Stimulated activated naive B cell treated with anti-CD40 and anti-IgM and Interleukin-4, amounts not matched to agents 10 μg/mL and 1 μg/mL and 100 μg/mL, for 72 hours (primary cell): ENCODE measurements at places on chromosomes 3 and 15.

- no peak for DNase-seq
Measured at GRCh38 chr15:77974098-77974414, 103.5 kb downstream of the TBC1D2B start.

GRCh38 chr3:78888635-78889034 is 879.2 kb downstream of the ROBO1 start:
- DNase-seq: no peak

GRCh38 chr15:101128221-101129015 is 123.4 kb downstream of the CHSY1 start:
- DNase-seq: no peak

- no peak for DNase-seq
Measured at GRCh38 chr15:78598348-78598747, 22.4 kb downstream of the CHRNA3 start.

DNA sequence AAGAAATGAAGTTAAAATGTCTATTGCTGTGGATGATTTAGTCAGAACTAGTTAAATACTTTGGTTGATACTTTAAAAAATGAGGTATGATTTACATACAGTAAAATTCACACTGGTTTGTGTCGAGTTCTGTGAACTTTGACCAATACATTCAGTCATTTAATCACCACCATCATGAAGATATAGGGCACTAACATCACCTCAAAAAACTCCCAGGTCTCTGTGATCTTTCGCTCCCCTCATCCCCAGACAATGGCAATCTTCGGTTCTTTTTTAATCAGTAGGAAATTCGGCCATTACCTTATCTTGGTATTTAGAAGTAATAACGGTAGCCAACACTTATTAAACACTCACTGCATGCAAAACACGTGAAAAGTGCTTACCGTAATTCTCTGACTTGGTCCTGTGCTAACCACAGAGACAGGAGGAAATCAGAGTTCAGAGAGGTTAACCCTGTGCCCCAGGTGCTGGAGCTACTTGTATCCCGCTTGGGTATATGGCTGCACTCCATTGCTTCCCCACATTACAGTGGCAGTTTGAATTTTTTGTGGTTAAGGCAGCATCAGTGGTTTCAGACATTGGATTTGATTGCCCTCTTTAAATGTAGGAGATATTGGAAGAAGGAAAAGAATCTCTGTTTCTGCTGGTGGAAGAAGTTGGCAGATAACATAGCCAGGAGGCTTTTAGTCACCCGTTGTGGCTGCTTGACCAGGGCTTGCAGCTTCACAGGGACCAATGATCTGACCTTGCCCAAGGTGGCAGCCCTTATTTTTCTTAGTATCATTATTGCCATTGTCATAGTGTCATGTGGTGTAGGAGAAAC is 4.2 kb downstream of the PLCL2 start:
- no peak for DNase-seq

DNA sequence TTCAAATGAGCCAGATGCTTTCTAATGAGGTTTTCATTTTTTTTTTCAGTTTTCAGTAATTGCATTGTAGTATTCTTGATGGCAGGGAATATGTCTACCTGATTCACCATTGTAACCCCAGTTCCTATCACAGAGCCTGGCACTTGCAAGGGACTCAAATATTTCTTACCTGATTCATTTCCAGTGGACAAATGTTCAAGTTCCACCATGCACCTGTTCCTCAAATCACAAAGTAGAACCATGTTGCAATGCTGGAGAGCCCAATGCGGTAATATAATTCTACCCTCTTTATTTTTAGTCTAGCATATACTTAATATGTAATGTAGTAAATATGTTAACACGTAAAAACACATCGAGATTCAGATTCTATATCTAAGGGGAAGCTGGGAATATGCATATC is 722.6 kb downstream of the AGBL1 start:
- DNase-seq: no peak

GRCh38 chr3:112013058-112013783 is 14.5 kb downstream of the TAGLN3 start:
- peak; percentile 42 for DNase-seq

DNA sequence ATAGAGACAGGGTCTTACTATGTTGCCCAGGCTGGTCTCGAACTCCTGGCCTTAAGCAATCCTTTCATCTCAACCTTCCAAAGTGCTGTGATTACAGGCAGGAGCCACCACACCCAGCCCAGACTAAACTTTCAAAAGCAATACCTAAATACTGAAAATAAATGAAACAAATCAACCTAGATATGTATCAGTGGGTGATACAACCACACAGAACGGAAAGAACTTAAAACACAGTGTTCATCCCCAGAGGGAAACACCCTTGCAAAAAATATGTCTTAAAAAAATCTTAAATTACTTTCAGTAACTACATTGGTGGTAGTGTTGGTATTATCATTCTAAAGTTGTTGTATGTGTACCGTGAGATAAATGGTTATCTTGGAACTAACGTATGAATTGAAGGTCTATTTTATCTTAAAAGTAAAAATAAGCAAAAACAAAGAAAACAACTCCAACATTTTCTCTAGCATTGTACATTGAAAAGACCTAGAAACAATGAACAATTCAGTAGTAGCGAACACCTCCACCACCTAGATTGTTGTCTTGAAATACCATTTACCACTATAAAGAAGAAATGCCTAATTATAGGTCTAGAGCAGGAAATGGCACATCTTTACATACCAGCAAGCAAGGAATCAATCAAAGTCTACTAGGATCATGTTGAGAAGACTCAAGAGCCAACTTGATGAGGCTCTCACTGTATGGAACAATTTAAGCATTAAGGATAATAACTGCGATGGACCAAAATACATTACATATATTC is 24.7 kb downstream of the SLTM start:
- no peak for DNase-seq

GRCh38 chr3:15033103-15033502 is 32.0 kb downstream of the MRPS25 start:
- DNase-seq: no peak

GRCh38 chr15:46576646-46577395 is 942.0 kb downstream of the SQOR start:
- no peak for DNase-seq

GRCh38 chr15:95994418-95994817 is 336.1 kb upstream of the NR2F2 start:
- DNase-seq: no peak

GRCh38 chr3:197501496-197501878 is 54.3 kb downstream of the BDH1 start:
- DNase-seq: no peak

GRCh38 chr15:34855413-34855812 is 60.1 kb upstream of the ACTC1 start:
- DNase-seq: no peak

DNA sequence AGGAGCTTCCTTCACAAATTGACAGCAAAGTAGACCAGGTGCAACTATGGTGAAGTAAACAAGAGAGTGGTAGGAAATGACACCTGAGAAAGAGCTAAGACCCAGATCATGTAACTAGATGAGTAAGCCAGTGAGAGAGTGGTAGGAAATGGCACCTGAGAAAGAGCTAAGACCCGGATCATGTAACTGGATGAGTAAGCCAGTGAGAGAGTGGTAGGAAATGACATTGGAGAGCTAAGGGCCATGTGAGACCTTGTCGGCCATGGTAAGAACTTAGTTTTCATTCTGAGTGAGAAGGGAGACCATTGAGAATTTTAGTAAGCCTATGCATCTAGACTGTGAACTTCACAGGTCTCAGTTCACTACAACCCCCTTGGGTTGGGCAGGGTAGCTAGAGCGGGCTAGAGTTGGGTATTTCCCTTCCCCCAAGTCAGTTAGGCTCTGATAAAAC is 5.4 kb upstream of the SENP7 start:
- DNase-seq: no peak

DNA sequence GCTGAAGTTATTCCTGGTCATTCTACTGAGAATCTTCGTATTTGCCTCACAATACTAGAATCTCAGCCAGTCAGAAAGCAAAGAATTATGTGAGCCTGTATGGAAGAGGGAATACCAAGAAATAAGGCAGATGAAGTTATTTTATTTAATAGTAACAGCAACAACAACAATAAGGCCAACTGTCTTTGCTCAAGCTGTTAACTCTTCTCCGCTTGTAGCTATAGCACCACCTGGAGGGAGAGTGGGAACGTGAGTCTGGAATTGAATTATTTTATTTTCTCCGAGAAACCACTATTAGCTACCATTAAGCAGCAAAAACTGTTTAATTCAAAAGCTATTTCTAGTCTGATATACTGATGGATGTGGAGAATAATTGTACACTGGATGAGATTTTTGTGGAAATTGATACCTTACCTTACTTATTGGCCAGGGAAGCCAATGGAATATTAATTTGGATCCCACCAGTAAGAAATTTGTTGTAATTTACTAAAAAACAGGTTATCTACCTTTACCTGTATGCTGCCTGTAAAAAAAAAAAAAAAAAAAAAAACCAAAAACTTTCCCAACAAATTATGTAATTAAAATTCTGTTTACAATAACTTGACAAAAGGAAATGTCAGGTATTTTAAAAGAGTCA is 50.1 kb downstream of the CALML4 start:
- peak; percentile 10 for DNase-seq

GRCh38 chr3:86993704-86994103 is 2.8 kb upstream of the VGLL3 start:
- no peak for DNase-seq

GRCh38 chr3:72924055-72924454 is 36.2 kb downstream of the GXYLT2 start:
- DNase-seq: no peak

DNA sequence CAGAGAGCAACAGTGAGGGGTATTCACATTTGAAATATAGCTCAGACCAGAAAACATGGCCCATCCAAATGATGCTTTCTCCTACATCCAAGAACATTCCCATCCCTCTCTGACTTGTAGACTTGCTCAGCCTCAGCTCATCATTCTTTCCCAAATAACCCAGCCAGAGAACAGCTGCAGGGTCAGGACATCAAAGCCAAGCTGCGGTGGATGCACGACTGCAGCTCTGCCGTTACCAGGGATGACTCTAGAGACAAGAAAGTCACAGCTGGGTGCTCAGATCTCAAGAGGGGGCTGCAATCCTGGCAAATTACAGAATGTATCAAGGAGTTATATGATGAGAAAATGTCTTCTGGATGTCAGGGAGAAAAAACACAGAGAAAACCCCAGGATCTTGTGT is 944.3 kb downstream of the NTRK3 start:
- no peak for DNase-seq

DNA sequence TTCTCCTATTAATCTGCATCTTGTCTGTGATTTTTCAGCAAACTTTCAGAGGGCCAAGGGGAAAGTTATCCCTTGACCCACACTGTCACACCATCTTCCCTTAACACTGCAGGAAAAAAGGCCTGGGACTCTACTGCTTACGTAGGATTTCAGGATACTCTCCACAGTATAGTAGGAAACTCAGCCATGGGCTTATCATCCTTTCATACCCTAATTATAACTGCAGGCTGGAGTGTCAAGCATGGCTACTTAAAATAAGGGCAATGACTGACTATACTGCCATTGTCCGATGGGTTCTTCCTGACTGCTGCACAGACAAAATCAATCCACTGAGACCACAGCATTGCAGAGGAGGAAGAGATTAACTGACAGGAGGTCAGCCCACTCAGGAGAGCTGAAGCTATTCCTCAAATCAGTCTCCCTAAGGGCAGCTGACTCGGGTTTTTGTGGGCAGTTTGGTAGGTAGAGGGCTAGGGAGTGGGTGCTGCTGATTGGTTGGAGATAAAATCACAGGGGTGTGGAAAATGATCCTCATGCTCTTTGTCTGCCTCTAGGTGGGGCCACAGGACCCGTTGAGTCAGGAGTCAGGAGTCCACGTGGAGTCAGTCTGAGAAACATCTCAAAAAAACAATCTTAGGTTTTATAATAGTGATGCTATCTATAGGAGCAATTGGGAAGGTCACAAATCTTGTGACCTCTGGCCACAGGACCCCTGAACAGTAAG is 118.2 kb upstream of the STRIT1 start:
- no peak for DNase-seq

DNA sequence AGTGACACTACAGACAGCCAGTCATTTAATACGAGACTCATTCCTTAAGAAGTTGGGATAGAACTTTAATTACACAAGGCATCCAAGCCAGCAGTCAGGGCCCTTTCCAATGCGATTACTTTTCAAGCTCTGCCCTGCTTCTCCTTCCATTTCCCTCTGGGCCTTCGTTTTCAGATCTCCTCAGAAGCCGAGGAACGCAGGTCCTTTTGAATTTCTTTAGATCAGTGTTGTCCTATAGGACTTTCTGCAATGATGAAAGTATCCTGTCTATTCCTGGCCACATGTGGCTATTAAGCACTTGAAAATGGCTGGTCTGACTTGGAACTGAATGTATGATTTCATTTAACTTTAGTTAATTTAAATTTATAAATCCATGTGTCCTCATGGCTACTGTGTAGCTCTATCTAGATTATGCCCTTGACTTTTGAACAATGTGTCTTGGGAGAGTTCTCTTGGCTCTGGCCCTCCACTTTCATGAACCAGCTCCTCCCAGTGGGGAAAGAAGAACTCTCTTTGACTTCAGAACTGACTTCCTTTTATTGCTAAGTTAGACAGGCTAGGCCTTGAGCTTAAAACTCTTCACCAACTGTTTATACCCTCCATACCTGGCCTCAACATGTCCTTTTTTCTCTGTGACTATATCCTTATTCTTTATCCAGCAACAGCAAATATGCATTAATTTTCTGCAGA is 22.6 kb downstream of the TGFBR2 start:
- no peak for DNase-seq

DNA sequence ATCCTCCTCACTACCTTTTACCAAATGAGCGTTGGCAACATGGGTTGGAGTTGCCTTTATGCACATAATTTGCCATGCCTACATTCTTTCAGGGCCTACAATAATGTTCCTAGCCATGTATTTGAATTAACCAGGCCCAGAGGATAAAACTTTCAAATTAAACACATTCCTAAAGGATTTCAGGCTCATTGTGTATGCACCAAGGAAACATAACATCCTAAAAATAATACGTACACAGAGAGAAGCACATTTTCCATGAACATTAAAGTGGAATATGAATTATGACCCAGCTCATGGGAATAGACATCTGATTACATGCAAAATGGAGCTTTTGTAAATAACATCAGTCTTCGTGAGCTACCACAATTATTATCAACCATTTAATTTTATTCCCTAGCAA is 203.3 kb downstream of the RORA start:
- DNase-seq: no peak

- no peak for DNase-seq
Measured at GRCh38 chr3:33777996-33778395, 20.4 kb upstream of the PDCD6IP start.

DNA sequence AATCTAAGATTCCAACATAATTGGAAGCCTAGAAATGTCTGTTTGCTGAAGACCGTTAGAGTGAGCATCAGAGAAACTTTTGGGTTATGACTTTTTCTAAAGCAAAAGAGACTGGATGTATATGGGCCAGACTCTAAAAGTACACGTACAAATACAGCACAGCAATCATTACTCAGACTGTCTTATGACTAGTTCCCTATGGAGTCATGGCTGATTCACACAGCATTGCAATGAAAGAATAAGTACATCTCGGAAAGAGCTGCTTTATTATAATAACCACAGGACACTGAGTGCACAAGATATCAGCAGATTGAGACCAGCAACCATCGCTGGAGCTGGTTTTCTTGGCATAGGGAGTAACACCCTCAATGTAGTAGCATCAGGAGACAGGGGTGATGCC is 618.6 kb downstream of the NLGN1 start:
- no peak for DNase-seq
